Spleen (tissue), 13 donors: ENCODE measurements at places on chromosomes 4 and X. TPM values are rescaled to one million over a fixed set of nuclear protein-coding genes. Genes with fewer than 3 reads are reported as not detected.
A peak's percentile ranks its signal among the peaks of the same experiment; 100 is the strongest.

- no peaks in the 10 kb centered on the region for H3K27me3 ChIP-seq
- DNase-seq, result no peak
- no peak overlapping the region for H3K27ac ChIP-seq
- no peaks in the 10 kb centered on the region for H3K4me1 ChIP-seq
- peaks cover 34% of the 10 kb centered on the region for H3K36me3 ChIP-seq
- no peak overlapping the region for H3K4me3 ChIP-seq
Measured at GRCh38 chrX:49249071-49249470, 13.8 kb downstream of the CCDC22 start.

GRCh38 chr4:54802336-54802735, 144.6 kb downstream of the KIT start:
- H3K36me3 ChIP-seq, result no peaks in the 10 kb centered on the region
- no peak overlapping the region for H3K27ac ChIP-seq
- DNase-seq, result no peak
- no peak overlapping the region for H3K4me3 ChIP-seq
- H3K27me3 ChIP-seq, result peaks cover 3% of the 10 kb centered on the region

DNA sequence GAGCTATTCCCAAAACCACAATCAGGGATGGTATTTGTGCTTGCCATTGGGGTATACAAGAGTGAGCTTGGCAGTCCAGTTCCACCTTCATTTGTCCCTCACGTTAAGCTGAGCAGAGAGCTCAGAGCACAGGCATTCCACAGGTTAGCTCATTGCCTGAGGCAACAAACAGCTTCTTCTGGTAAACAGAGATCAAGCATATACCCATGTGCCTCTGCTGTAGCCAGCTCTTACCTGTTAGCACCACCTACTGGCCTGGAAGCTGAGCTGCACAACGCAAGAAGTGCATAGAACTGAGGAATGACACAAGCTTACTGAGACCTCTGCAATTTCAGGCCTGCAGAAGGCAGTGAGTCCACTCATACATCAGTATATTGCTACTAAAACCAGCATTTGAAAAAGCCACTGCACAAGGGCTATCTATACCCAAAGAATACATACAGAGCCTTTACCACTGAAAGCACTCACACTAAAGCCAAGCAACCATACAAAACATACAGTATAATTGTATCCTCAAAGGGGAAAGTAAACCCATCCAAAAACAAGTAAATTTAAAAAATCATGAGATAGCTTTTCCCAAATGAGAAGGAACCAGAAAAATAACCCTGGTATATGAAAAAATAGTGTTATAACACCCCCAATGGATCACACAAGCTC, 258.3 kb upstream of the GABRA2 start:
- H3K4me3 ChIP-seq, result no peak overlapping the region
- no peaks in the 10 kb centered on the region for H3K27me3 ChIP-seq

DNA sequence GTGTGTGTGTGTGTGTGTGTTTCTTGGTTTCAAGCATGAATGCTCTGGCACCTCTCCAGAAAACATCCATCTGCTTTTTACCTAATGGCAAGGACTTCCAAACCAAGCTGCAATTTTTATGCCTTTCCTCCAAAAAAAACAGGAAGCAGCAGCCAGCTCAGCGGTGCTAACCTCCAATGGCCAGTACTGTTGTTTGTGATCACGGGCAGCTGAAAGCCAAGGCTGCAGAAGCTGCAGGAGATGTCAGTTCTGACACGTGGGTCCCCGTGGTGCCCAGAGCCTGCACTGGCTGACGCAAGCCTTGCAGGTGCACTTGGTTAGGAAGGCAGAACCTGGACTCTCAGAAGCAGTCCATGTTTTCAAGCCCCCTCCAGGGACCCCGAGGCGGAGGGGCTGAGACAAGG, 313.6 kb upstream of the DDX53 start:
- H3K27me3 ChIP-seq, result no peaks in the 10 kb centered on the region
- no peaks in the 10 kb centered on the region for H3K36me3 ChIP-seq
- no peaks in the 10 kb centered on the region for H3K4me1 ChIP-seq
- DNase-seq, result peak; percentile 51

- no peaks in the 10 kb centered on the region for H3K27me3 ChIP-seq
- no peaks in the 10 kb centered on the region for H3K36me3 ChIP-seq
- H3K27ac ChIP-seq, result no peak overlapping the region
- no peak overlapping the region for H3K4me3 ChIP-seq
- H3K4me1 ChIP-seq, result no peaks in the 10 kb centered on the region
- no peak for DNase-seq
Measured at GRCh38 chr4:62250100-62250499, 1050.0 kb downstream of the ADGRL3 start.

DNA sequence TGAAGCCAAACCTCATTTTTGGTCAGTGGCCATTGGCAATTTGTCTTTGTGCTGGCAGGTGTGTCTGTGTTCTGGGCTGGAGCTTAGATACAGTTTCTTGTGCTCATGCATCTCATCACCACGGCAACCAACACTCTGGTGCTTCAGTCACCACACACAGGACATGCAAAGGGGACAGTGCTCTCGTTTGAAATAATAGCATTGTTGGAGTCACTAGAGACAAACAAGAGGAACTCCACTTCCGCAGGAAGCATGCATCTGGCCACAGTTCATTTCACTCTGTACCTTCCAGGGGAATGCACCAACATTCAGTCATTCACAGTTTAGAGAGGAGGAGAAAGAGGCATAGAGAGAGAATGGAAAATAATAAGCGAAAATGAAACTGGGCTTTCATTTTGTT, 267.4 kb downstream of the ANK2 start:
- no peak overlapping the region for H3K4me3 ChIP-seq
- H3K27me3 ChIP-seq, result no peaks in the 10 kb centered on the region
- H3K4me1 ChIP-seq, result no peaks in the 10 kb centered on the region

DNA sequence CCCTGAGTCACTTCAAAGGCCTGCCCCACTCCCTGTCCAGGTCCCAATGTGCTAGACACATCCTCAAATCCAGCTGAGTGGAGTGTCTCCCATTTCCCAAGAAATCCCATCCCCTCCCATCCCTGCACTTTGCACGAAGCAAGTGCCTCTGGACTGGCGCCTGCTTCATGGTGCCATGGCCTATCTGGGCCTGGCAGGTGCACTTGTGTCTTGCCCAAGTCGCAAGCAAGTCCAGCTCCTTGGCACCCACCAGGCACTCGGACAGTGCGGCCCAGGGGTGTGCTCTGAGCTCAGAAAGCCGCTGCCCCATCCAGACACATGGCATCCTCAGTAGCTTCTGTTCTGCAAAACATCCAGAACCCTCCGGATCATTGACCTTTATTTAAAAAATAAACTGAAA, 97.4 kb downstream of the DCTD start:
- H3K36me3 ChIP-seq, result no peaks in the 10 kb centered on the region
- DNase-seq, result no peak
- H3K4me3 ChIP-seq, result no peak overlapping the region
- no peak overlapping the region for H3K27ac ChIP-seq
- H3K27me3 ChIP-seq, result no peaks in the 10 kb centered on the region

DNA sequence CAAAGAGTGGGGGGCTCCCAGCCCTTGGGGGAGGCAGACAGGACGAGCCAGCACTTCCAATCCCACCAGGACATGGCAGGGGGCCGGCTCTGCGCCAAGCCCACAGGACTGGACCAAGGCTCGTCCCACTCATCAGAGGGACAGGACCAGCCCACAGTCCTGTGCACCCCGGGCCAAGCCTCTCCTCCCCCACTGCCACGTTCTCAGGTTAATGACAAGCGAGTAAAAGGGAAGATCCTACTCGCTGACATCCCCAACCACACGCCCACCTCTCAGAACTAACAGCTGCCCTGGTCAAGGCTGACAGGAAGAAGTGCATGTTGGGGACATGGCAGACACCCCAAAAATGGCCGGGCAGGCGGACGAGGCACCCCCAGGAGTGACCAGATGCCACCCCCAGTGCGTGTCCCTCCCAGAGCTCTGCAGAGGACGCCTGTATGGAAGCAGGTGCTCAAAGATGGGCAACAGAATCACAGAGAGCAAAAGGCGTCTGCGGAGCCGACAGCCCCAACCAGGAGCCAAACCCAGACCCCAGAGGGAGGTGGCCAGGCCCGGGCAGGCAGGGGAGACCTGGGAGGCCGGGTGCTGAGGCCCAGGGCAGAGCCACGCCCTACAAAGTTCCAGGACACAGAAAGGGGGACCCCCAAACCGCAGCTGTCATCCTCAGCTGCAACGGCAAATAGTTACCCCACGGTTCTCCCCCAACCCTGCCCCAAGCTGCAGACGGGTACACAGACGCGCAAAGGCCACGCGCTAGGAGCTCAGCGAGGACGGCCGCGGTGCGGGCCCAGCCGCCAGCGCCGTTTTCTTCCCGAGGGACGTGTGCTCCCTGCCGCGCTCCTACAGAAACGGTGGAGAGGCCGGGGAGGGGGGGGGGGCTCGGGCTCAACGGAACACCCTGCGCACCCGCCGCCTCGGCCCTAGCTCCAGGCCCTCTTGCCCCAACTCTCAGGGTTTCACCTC, 1.7 kb downstream of the CTBP1 start:
- H3K4me3 ChIP-seq, result peak overlapping the region; percentile 91
- H3K27ac ChIP-seq, result peak overlapping the region; percentile 98
- DNase-seq, result peak; percentile 85
- no peaks in the 10 kb centered on the region for H3K27me3 ChIP-seq
- H3K36me3 ChIP-seq, result no peaks in the 10 kb centered on the region

TCEAL6 gene
- polyA plus RNA-seq, result not detected

GRCh38 chr4:38310446-38311043, 350.3 kb downstream of the PTTG2 start:
- H3K4me3 ChIP-seq, result no peak overlapping the region
- DNase-seq, result no peak
- peak overlapping the region; percentile 68 for H3K27ac ChIP-seq

GAGE12E gene
- not detected for polyA plus RNA-seq

DNA sequence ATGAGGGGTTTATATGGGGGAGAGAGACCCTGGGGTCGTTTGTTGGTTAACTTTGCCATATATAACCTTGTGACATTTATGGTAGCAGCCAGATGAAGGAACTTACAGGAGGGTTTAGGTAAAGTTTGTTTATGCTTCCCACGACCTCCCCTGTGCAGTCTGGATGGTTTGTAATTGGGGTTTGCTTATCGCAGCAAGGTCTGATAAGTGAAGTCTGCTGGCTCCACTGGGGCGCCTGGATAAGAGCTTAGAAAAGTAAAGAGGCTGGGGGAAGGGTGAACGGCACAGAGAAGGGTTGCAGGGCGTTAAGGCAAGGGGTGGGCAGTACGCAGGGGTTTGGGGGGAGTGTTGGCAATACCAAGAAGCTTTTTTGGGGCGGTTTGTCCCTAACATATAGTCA, 98.7 kb downstream of the KDM6A start:
- H3K27ac ChIP-seq, result no peak overlapping the region
- H3K36me3 ChIP-seq, result no peaks in the 10 kb centered on the region
- no peaks in the 10 kb centered on the region for H3K4me1 ChIP-seq
- H3K4me3 ChIP-seq, result no peak overlapping the region

DNA sequence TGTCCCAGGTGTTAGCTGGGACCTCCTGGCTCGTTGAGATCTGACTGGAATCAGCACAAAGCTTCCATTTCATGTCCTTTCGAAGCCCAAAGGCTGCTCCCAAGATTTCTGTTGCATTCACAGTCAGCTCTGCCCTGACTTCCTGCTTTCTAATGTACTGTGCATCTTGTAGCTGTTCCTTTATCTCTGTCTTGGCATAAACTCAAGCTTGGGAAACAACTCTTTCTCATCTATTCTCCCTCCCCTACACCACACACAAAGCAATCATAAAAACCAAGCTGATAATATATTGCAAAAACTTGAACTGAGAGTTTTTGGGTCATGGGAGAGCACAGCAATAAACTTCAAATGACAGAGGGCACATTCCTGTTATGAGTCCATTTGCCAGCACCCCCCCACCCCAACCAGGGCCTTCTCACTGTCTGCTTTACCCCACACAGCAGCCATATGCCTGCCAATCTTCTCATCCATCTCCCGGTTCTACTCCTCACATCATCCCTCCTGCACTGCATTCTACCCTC, 76.3 kb downstream of the SYNPO2 start:
- no peak for DNase-seq
- H3K27ac ChIP-seq, result no peak overlapping the region
- no peaks in the 10 kb centered on the region for H3K36me3 ChIP-seq
- no peaks in the 10 kb centered on the region for H3K27me3 ChIP-seq

NHSL2 gene
- 0.24 TPM for polyA plus RNA-seq

DNA sequence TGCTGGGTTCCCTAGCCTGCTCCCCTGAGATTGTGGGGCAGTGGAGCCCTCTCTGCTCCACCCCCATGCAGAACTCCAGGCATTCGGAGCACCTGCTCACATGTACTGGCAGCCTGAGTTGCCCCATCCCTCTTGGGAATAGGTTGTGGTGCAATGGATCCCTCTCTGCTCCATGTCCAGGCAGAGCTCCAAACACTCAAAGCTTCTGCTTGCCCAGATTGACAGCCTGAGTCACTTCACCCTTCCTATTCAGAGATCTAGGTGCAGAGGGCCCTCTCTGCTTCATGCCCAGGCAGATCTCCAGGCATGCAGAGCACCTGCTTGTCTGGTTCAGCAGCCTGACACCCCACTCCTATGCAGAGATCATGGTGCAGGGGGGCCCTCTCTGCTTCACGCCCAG, 18.6 kb upstream of the TEX13B start:
- no peak for DNase-seq
- no peaks in the 10 kb centered on the region for H3K4me1 ChIP-seq
- H3K27ac ChIP-seq, result no peak overlapping the region
- H3K36me3 ChIP-seq, result no peaks in the 10 kb centered on the region
- H3K4me3 ChIP-seq, result no peak overlapping the region
- no peaks in the 10 kb centered on the region for H3K27me3 ChIP-seq

GRCh38 chr4:58175024-58175423, 1064.8 kb upstream of the IGFBP7 start:
- no peaks in the 10 kb centered on the region for H3K4me1 ChIP-seq
- no peaks in the 10 kb centered on the region for H3K36me3 ChIP-seq
- no peak overlapping the region for H3K4me3 ChIP-seq
- no peak for DNase-seq
